Cortex of kidney (tissue), 1 donor: ENCODE measurements at places on chromosomes 2 and 18.

DNA sequence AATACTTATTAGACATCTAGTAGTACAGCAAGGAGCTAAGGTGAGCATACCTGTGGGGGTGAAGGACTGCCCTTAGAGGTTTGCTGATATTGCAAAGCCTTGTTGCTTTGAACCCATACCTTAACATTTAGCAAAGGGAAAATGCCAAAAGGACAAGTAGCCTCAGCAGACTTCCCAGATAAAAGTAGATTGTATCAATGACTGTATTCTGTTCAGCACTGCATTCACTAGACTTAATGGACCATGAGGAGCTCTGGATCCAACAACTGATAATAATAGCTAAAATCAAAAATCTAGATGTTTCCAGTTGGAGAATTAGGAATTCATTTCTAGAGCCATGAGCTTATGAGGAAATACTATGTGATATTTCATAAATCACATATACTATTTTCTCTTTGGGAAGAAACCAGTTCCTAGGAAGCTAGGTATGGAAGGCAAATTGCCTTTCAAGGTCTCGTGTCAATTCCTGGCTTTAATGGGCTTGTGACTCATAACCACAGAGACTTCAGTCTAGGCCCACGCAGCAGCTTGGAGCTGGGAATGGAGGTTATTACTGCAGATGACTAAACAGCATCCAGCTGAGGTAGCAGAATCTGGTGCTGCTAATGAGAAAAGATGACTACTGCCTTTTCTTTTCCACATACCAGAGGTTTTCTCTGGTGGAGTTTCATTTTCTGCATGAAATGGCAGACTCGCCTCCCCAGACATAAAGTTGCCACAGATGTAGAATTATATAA is 191.2 kb upstream of the NABP1 start:
- DNase-seq: no peak

DNA sequence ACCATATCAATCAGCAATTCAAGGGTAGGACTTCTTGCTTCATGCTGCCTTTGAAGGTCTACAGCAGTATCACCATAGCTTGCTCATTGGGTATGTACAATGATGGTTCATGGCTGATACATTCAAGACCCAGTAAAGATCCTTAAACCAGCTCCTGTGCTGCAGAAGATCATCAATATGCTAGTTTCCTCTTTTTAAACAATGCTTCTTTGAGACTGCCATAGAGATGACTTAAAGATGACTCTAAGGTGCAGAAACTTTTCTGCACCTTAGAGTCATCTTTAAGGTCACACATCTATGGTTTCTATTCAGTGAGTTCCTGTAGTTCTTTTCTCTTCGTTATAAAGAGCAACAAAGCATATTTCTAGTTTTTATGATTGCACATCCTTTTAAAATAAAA is 102.8 kb upstream of the KLHL14 start:
- no peak for DNase-seq

DNA sequence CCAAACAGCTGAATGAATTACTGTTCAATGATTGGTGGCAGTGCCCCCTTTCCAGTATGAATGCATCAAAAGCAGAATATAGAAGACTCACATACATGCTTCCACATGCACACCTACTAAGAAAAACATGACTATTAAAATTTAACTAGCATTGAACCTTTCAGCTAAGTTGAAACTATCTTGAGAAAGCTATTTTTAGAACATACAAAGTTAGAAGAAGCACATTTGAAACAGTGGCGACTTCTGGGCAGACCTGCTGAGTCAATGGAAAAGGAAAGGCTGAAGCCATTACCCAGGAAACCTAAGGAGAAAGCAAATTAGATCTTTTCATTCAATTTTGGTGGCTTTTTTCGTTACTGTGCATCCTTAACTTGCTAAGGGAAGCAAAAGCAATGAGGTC is 55.9 kb downstream of the PLA2R1 start:
- no peak for DNase-seq

GRCh38 chr2:27724905-27725701 is 46.4 kb upstream of the MRPL33 start:
- no peak for DNase-seq

- DNase-seq: no peak
Observed at GRCh38 chr18:48352051-48352755, 57.0 kb downstream of the ZBTB7C start.

GRCh38 chr2:68994864-68995263 is 18.1 kb upstream of the ANTXR1 start:
- no peak for DNase-seq

DNA sequence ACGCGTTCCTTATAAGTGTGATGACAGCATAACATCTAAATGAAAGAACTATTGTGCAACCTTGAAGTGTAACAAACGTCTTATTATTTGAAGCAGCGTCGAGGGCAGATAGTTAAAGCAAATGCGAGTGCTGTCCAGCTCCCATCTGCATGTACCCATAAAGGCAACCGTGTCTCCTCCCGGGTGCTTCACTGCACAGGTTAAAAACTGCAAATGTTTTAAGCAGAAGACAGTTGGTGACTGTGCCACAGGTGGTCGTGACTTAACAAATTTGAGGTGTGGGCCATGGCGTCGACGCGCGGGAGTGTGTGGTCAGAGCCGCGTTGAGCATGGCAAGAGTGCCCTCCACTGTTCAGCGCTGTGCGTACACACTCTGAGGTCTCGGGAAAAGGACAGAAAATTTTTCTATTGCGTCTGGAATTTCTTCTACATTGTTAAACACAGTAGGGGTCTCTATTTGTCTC is 6.4 kb downstream of the SALL3 start:
- no peak for DNase-seq

DNA sequence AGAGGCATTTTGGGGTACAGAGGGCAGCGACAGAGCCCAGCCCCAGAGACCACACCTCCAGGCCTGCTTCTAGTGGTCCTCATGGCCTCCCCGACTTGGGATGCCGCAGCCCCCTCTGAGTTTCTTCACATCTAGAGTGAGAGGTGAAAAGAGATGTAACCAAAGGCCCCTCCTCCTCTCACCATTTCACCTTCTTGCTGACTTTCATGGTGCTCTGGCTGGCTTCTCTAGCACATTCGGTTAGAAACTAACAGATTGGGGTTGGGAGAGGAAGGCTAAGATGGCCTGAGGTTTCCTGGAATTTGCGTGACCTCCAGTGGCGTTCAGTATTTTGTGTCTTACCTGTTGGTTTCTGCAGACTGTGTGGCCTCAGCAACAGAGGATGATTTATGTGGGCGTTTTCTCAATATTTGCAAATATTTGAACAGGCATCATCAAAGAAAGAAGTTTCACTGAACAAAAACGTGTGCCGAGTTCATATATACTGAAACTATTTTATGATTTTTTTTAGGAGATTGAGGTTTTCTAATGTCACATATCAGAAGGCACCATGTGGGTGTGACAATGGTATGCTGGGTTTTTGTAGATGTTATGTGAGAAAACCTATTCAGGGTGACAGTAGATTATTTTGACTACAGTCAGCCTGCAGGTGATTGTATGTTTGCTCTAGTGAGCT is 69.9 kb upstream of the BCL2L11 start:
- no peak for DNase-seq

GRCh38 chr2:134573085-134573370 is 145.8 kb downstream of the TMEM163 start:
- no peak for DNase-seq

GRCh38 chr18:22510697-22511096 is 93.0 kb upstream of the CTAGE1 start:
- no peak for DNase-seq

- DNase-seq: no peak
Observed at GRCh38 chr18:41576643-41577042, 378.4 kb upstream of the PIK3C3 start.

DNA sequence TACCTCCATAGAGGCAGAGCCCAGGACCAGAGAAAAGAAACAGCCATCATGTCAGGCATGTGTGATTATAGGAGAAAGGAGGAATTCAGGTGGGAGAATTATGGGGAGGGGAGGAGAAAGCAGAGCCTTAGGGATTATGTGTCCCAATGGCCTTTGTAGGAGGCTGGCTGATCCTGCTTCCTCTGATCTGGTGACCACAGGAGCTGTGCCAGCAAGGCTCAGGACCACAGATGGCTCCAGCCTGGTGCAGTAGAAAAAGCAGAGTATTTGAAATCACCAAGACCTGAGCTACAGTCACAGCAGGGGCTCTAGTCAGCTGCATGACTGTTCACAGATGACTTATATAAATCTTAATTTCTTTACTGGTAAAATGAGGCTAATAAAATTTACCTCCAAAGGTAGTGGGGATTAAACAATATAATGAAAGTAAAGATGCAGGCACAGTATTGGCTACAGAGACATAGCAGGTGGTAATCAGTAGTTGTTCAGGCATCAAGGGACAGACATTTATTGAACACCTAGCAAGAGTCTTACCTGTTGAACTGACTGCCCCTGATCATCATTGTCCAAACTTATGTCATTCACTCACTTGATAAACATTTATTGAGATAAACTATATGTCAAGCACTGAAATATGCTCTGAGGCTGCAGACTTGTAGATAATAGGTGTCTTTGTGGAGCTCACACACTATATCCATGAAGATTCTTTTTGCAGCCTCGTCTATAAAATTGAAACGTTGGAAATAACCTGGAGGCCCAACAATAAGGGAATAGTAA is 121.3 kb downstream of the MYCN start:
- DNase-seq: no peak

- DNase-seq: no peak
Observed at GRCh38 chr2:8636721-8637636, 44.9 kb upstream of the ID2 start.

- DNase-seq: no peak
Observed at GRCh38 chr2:9299161-9300100, 92.8 kb downstream of the ASAP2 start.

- DNase-seq: no peak
Observed at GRCh38 chr18:59987102-59987501, 87.3 kb downstream of the PMAIP1 start.

DNA sequence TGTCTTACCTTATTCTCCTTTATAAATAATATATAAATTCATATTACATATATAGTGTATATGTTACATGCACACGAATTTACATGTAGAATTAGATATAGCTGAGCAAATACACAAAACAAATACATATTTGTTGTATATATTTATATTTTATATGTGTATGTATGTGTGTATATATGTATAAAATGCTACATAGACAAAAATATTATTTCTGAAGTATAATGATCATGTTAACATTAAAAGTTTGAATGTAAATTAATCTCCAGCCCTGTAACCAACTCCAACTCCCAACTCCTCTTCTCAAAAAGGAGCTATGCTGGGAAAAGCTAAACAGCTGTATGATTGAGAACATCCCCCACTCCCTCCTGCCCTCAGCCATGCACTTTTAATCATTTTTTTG is 42.7 kb upstream of the RND3 start:
- no peak for DNase-seq

DNA sequence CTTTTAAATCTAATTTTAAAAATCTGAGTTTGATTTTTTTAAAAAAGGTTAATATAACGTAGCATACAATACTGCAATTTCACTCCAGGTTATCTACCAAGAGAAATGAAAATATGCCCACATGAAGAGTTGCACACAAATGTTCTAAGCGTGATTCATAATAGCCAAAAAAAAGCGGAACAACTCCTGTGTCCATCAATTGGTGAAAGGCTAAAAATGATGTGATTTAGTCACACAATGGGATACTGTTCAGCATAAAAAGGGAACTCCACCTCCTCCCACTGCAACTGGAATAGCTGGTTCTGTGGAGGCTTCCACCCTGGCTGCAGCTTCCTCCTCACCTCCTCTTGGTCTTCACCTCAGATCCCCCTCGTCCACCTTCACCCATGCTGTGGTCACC is 132.8 kb downstream of the PIK3C3 start:
- DNase-seq: no peak

GRCh38 chr2:171835386-171835785 is 58.7 kb downstream of the SLC25A12 start:
- no peak for DNase-seq

GRCh38 chr2:219521066-219521880 is 7.0 kb downstream of the ASIC4 start:
- no peak for DNase-seq

DNA sequence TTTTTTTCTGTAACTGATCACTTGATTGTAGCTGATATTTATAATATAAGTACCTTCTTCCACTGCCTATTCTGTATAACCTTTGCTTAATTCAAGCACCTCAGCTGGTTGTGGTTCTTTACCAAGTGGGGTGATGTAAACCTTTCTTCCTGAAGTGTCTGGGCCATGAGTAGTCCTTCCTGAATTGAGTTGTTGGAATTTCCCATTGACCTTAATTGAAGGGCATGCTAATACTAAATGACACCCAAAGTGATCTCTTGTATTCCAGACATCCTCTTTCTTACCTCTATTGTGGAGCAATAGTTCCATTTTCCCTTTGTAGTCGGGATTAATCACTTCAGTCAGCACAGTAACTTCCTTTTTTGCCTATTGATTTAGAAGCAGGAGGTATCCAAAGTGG is 1496.8 kb upstream of the CELF4 start:
- DNase-seq: no peak

DNA sequence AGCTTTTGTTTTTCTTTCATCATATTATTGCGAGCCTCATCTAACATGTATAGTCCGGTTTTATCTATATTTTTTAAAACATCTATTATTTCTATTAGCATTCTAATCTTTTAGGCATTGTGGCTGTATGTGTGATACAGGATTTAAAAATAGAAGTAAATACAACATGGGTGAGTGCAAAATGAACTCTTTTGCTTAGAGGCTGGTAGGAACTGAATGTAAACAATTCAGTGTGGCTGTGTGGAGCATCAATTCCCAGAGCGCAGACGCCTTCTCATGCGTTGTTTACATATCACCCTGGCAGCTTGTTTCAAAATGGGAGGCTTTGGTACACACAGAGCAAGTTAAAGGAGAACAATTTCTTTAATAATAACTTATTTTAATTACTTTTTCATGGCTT is 836 bp downstream of the DTNA start:
- DNase-seq: no peak

DNA sequence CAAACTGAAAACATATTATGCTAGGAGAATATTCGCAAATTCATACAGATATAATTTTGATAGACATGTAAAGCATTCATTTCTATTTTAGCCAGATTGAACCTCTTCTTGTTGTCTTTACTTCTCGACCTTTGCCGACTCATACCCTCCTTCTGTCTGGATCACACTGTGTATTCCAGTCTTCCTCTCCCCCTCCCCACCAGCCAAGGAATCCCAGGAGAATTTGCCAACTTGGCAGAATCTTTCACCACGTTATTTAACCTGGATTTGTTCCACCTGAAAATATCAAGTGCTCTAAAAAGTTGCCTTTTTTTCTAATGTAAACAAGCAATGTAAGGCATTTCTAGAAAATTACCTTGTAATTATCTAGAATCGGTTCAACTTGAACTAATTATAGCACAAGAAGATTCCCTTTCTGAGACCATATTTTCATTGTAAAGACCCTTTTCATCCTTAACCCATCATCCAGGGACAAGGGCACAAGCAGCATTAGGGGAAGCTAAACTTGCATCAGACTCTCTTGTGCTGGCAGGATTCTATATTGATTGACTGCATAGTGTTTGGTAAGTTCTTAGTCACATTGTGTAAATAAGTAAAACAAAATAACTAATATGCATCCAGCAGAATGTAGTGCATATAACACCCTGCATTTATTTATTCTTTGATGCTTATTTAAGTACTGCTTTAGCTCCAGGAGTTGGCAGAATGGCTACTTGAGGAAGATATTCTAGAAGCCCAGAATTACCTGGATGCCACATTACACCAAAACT is 1328.7 kb upstream of the NXPH2 start:
- no peak for DNase-seq
